Right cardiac atrium (tissue), 5 donors: ENCODE measurements at places on chromosomes 16 and 17. TPM values are rescaled to one million over a fixed set of nuclear protein-coding genes. Genes with fewer than 3 reads are reported as not detected.

The FA2H gene
- total RNA-seq, result 0.18 TPM

DNA sequence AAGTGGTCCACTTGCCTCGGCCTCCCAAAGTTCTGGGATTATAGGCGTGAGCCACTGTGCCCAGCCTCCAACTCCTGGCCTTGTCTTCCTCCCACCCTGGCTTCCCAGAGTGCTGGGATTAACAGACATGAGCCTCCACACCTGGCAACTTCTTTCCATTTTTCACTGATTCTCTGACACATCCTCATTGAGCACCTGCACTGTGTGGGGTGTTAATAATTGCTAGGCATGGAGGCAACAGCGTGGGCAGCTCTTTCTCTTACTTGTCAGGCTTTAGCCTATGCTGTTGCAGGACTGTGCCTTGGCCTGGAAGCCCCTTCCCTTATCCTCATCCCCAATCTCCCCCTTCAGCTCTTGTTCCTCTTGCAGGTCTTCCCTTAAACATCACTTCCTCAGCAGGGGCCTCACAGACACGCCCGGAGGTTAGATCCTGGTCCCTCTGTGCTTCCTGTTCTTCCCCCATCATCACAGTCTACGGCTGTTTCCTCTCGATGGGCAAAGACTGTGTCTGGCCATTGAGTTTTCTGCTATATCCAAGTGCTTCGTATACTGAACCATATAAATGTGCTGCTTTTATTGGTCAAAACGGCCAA lies 7.9 kb downstream of the QPRT start:
- no peak for DNase-seq

GRCh38 chr16:555528-556473 lies 4.4 kb upstream of the PRR35 start:
- no peak for DNase-seq

The APOH gene
- total RNA-seq, result not detected

DNA sequence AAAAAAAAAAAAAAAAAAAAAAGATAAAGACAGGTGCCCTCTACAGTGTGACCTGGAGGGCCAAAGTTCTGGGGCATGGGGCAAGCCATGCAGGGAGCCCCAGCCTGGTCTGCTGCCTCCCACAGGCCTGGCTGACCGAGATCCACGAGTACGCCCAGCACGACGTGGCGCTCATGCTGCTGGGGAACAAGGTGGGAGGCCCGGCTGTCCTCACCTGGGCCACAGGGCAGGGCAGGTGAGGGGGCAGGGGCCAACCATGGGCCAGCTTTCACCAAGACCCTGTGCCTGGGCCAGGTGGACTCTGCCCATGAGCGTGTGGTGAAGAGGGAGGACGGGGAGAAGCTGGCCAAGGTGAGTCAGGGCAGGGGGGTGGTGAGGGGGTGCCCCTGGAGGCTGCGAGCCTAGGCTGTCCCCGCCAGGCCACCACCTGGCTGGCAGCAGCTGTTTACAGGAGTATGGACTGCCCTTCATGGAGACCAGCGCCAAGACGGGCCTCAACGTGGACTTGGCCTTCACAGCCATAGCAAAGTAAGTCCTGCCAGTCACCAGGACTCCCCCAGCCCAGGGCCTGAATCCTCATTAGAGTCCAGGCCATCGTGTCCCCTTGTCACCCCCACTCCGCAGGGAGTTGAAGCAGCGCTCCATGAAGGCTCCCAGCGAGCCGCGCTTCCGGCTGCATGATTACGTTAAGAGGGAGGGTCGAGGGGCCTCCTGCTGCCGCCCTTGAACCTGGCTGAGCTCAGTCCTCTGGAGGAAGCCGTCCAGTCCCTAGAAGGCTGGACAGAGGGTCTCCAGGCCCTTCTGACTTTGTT lies 2.7 kb upstream of the TRAF7 start:
- DNase-seq, result no peak

GRCh38 chr16:80250381-80250780 lies 290.4 kb upstream of the DYNLRB2 start:
- DNase-seq, result no peak

The ITGAL gene
- total RNA-seq, result 4.8 TPM

The FLOT2 gene
- 70.5 TPM for total RNA-seq

DNA sequence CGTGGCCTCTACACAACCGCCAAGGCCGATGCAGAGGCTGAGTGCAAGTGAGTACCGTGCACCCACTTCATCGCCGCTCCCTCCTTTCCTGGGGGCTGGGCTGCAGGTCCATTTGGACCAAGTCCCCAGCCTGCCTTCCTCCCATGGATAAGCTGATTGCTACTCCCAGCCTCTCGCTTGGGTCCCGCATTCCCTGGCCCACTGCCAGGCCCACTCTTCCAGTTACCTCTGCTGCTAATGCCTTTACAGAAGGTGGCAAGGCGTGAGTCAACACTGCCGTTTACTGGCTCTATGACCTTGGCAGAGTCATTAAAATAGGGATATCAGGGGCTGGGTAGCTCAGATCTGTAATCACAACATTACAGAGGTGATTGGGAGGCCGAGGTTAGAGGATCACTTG lies 11.2 kb downstream of the SULT1A2 start:
- DNase-seq, result peak; percentile 73

The TMEM238L gene
- not detected for total RNA-seq

The GPRC5B gene
- total RNA-seq, result 86.8 TPM

The ALG1 gene
- 10.6 TPM for total RNA-seq

DNA sequence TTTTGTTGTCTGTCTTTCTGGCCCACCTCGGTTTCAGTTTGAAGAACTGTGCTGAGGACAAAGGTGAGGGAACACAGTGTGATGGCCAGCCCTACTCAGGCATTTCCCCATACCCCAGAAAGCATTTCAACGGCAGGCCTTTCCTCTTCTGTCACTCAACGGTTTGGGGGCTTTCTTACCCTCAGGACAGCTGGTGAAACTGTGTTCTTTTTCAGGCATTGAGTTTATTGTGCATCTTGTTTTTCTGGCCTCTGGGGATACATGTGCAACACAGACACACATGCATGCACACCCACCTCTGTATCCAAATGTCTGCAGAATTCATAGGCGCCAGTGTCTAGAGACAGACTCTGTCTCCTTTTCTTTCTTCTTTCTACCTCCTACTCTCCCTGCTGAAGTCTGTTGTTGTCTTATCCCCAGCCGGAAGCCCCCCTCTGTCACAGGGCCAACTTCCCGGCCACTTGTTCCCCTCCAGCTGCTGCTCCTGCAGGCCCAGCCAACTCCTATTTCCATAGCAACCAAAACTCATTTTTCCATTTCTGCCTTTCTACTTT lies 17.0 kb downstream of the CHD9 start:
- peak; percentile 90 for DNase-seq

- no peak for DNase-seq
Observed at GRCh38 chr16:11350921-11351335, 5.7 kb downstream of the RMI2 start.

The SOX15 gene
- total RNA-seq, result 6.0 TPM

DNA sequence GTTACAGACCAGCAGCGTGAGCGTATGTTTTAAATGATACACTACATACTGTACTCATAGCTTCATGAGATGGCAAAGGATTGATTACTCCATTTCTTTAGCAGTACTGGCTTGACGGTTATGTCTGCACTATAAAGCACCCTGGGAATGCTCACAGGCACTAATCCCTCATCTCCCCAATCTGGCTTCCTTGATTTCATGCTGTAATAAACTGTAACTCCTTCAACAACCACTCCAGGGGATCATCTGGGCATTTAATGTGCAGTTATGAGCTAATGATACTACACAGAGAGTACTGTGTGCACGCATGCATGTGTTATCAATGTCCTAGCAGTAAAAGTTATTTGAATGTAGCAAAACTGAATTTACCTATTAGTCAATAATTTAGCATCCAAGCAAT lies 20.2 kb downstream of the MEIOB start:
- no peak for DNase-seq

DNA sequence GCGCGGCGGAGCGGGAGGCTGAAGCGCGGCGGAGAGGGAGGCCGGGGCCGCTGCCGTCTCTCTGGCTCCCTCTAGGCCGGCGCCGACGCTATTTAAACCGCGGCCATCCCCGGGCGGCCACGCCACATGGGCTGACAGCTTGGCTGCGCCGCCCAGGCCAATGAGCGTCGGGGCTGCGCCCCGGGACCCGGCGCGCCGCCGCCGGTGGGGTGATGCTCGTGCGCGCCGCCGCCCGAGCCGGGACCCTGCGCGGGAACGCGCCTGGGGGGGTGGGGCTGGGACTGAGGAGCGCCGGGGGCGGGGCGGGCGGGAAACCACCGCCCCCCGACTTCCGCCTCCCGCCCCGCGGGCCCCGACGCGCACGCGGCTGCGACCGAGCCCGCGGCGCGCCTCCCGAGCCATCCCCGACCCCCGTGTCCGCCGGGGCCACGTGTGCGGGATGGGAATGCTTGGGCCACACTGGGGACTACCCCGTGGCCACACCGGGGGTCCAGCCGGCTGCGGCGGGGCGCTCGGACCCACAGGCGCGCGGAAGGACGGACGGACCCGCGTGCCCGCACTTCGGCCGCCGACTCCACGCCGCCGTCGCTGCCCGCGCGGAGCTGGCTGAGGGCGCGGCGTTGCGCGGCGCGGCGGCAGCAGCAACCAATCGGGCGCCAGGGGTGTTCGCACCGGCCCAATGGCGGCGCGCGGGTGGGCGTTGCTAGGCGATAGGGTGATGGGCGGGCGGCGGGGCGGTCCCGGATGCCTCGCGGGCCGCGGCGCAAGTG lies at the start of gene FASN:
TSS of gene FASN (minus strand) at position 68 of the 770 bp plus-strand sequence. CDS start 1,791 bp downstream, outside the sequence.
- DNase-seq, result peak; percentile 96

DNA sequence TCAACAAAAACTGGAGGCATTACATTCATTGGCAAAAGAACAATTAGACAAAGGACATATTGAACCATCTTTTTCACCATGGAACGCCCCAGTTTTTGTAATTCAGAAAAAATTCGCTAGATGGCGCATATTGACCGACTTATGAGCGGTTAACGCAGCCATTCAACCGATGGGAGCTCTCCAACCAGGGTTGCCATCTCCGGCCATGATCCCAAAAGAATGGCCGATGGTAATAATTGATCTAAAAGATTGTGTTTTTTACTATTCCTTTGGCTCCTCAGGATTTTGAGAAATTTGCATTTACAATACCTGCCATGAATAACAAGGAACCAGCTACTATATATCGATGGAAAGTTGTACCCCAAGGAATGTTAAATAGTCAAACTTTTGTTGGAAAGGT lies 21.4 kb downstream of the ALOX15B start:
- DNase-seq, result no peak

The HSD11B2 gene
- 0.68 TPM for total RNA-seq

The CTF1 gene
- total RNA-seq, result 8.5 TPM

- DNase-seq, result no peak
Observed at GRCh38 chr17:37170881-37171425, 204.8 kb upstream of the C17orf78 start.

The FZD2 gene
- total RNA-seq, result 8.4 TPM

The RAB11FIP3 gene
- 32.2 TPM for total RNA-seq

The TBC1D3K gene
- not detected for total RNA-seq

DNA sequence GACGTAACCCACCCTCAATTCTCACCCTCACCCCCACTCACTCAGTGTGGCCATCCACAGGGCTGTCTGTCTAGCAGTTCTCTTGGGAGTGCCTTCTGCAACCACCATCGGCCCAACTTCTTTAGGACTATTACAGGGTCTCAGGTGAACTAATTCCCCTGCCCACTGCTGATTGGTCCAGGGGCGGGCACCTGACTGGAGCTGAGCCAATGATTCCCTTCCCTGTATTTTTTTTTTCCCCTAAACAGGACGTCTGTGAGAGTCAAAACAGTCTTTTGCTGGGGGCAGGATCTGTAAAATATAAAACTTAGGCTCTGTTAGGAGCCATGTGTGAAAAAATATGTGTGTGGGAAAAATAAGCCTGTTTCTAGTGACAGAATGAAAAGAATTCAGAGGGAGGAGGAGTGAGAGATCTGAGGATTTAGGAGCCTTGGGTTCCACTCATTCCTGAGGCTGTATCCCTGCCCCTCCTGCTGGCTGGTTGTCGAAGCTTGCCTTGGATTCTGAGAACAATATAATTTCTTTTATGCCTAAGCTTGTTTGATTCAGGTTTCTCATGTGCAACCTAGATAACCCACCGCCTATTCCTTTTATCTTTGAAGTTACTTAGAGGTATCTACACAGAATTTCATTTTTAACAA lies 115.0 kb downstream of the SPACA3 start:
- no peak for DNase-seq

The ABCC12 gene
- total RNA-seq, result not detected

DNA sequence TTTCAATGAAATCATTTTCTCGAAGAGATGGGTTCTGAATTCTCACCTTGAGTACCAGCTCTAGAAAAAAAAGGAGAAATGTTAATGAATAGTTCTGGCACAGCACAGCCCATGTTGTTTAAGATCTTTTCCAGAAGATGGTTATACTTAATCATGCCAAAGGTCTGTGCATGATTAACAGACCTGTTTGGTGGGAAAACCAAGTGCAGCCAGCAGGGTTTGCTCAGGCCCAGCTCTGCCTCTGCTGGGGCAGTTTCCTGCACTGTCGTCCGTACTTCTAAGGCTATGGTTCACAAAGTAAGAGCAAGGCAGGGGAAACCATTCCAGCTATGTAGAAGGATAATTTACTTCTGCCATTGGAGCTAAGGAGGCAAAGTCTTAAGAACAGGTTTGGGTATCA lies 10.7 kb downstream of the ANKRD40 start:
- DNase-seq, result no peak

The KRTAP4-11 gene
- total RNA-seq, result not detected

- DNase-seq, result no peak
Observed at GRCh38 chr16:12587170-12587569, 216.5 kb downstream of the CPPED1 start.

DNA sequence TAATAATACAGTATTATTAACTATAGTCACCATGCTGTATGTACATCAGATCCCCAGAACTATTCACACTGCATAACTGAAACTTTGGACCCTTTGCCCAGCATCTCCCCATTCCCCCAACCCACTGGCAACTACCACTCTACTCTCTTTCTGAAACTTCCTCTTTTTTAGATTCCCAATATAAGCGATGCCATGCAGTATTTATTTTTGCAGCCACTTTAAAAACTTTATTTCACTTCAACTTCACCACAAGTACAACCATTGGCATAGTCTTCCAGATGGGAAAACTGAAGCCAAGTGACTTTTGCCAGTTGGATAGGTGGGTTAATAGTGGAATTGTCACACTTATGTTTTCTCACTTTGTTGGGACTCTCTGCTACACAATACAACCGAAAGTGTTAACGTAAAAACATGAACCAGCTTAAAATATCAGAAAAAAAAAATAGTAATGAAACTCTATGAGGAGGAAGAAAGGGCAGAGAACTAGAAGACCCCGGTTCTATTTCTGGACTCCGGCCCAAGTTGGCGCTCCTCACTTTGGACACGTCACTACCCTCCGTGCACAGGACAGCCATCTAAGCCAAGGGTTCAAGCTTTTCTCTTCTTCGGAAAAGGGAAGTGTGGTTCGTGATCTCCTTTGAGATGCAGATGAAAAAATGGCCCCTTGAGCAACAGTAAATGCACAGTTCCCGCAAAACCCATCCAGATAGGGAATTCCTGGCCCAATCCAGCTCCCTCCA lies 743 bp downstream of the SHCBP1 start:
- no peak for DNase-seq

DNA sequence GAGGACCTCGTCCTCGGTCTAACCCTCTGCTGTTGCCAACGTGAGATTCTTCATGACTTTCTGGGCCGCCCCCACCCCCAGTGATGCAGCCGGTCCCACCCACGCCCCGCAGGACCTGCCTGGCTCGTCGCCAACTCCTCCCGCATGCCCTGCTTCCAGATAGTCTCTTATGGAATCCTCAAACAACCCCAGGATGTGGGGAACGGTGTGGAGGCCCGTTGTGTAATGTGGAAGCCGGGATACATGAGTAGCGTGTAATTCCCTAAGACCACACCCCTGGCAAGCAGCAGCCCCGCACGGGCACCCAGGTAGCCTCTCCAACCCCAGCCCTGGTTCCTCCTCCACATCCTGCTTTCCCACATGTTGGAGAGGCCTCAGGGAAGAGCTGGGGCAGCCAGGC lies 275.9 kb downstream of the C16orf95 start:
- peak; percentile 68 for DNase-seq

GRCh38 chr17:43703630-43704029 lies 41.9 kb upstream of the MEOX1 start:
- no peak for DNase-seq

The CD300E gene
- total RNA-seq, result 0.94 TPM
